NK-92 treated with Interleukin-12 subunit alpha and Interleukin-12 subunit beta, amount 100 ng/mL, for 24 hours (cell line): ENCODE measurements at places on chromosomes 13 and 19.

DNA sequence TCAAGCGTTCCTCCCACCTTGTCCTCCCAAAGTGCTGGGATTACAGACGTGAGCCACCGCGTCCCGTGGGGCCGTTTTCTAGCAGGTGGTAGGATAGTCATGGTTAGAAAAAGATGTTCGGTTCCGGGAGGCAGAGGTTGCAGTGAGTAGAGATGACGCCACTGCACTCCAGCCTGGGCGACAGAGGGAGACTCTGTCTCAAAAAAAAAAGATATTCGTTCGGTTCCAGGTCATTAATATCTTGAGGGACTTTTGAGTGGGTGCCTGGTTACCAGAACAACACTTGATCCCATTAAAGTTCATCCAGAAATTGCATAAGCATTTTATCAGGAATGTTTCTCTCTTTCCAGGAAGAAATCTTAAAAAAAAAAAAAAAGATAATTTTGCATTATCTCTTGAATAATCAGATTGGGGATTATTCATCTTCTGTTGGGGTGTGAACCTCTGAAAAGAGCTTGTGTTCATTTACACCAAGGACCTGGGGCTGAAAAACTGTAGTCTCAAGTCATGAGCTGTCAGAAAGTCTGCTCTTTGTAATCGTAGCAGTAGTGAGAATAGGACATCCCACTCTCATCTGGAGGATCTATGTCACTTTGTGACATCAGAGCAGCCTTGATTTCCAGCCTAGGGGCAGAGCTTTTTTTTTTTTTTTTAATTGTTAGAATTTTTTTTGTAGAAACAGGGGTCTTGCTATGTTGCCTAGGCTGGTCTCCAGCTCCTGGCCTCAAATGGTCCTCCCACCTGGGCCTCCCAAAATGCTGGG, 1.0 kb upstream of the ETHE1 start:
- DNase-seq, result no peak

DNA sequence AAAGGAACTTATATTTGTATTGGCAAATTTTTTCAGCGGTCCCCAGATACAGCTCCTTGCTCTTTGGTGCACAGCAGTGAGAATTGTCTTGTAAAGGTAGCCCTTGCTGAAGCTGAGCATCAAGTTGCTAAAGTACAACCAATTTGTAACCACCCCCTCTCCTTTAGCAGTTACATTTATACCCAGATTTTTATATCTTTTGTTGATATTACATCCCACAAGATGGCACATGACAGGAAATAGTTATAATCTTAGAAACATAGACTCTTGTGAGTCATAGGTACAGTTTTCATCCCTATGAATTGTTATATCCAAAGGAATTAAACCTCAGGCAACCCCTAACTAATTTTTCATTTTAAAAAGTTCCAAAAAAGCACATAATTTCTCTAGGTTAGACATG, 523.0 kb upstream of the SLITRK1 start:
- no peak for DNase-seq

GRCh38 chr19:32891609-32892008, 22.0 kb upstream of the SLC7A9 start:
- no peak for DNase-seq

DNA sequence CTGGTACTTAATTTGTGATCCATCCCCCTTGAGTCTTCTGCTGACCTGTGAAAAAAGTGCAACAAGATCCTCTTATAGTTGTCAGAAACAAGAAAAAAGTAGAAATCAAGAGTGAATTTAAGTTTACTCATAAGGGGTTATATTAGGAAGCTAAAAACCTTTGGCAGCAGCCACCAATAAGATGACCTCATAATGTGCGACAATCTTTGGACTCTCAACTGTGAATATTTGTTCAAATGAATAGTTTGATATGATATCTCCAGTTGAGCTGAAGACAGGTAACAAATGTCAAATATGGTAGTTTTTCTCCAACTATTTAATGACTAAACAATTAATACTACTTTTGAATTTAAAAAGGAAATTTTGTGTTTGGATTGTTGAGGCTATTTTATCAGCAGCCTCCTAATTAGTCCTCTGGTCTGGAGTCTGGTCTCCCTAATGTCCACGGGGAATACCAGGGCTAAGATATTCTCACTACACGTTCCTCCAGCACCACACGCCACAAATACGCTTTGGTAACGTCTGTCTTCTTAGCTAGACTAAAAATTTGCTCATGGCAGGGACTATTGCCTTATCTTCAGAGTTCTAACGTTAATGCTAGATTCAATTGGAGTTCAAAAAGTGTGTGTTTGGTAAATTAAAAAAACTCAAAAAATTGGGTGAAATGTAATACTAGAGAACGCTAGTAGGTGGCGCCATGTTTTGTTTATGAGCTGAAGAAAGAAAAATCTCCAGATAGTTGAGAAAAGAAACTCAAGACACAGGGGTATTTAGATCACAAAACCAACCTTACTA, 51.0 kb upstream of the PDX1 start:
- no peak for DNase-seq

GRCh38 chr13:99505814-99506269, 4.6 kb downstream of the TM9SF2 start:
- no peak for DNase-seq

DNA sequence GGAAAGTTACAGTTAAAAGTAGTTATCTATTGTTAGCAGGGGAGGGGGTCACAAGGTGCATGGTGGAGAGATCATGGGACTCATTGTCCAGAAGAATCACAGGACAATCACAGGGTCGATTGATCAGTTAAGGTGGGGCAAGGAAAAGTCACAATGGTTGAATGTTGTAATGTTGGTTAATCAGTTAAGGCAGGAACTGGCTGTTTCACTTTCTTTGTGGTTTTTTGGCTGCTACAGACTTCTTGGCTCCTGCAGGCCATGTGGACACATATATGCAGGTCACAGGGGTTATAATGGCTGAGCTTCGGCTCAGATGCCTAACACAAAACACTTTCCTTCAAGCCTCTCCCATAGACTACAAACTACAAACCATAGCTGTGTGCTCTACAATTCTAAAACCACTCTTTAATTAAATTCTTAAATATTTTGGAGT, 6.9 kb upstream of the ZNF431 start:
- no peak for DNase-seq

DNA sequence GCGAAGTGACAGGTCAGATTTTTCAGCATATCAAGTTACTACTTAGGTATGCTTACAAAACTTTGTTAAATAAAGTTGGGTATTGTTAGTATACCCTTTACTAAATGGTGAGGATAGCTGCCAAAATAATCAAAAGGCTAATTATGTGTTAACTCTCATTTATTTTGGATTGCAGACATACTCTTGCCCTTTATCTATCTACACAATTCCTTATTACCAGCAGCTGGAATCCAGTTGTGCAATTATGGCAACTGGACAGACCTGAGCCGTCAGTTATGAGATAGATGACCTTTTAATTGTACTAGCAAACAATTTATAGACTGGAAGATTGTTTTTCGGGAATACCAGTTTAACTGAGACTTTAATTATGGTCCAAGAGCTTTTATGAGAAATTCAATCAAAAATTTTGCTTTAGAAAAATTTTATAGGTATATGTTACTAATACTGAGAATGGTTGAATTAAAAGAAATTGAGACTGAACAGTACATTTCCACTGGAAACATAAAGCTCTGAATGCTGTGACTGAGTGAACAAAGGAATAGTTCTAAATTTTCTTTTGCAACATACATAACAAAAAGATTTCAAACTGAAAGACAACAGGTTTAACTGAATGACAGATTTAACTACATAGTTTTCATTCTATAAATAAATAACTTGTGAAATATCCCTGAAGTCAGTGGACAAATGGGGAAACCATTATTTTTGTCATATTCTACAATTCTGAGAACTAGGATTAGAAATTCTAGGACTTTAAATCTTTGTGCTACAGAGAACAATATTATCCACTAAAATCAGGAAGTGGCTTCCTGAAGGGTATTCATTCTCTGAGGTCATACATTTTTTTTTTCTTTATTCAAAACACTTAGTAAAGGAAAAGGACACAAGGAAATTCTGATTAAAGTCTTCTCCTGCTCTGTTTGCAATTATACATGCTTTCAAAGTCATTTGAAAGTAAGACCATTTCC, 97.4 kb downstream of the ZC3H13 start:
- DNase-seq, result no peak

GRCh38 chr19:43779820-43780219, 953 bp downstream of the KCNN4 start:
- DNase-seq, result no peak

- no peak for DNase-seq
These were observed 8.4 kb downstream of the PEX11G start for GRCh38 chr19:7480222-7480969.

- no peak for DNase-seq
These were observed 3.4 kb downstream of the EIF3G start for GRCh38 chr19:10116085-10116865.

- no peak for DNase-seq
These were observed 30.1 kb downstream of the RDH8 start for GRCh38 chr19:10043286-10043927.

DNA sequence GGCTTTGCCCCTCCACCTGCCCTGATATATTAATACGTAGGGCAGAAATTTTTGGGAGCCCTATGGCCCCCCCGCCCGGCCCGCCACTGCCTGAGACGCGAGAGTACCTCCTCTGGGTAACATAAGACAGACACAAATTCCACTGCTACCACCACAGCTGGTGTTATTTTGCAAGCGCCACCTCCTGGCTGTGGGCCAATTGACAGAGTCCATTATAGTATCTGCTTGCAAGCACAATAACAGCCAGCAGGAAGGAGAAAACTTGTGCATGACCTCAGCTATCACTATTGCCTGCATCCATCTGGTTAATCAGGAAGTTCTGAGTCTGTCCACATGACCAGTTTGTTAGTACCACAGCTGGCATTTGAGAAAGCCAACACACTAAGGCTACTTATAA, 25.3 kb upstream of the OR10H2 start:
- no peak for DNase-seq
